ENCODE measurements at places on chromosomes 1 and 21.

DNA sequence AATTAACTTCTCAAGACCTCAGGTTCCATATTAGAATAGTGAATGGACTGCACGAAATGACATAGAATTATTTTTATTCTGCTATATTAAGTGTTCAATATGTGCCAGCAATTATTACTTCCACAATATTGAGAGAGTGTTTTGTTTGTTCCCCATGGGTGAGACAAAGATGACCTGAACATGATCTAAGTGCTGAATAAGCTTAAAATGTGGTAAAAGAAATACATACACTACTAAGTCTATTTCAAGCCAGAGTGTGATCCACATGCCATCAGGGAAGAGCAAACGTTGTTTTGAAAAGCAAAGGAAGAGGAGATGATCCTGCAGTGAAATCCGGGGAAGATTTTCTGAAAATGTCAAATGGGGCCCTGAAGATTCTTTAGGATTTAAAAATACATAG, 59.8 kb upstream of the RUNX1 start:
- DNase-seq = no peak

DNA sequence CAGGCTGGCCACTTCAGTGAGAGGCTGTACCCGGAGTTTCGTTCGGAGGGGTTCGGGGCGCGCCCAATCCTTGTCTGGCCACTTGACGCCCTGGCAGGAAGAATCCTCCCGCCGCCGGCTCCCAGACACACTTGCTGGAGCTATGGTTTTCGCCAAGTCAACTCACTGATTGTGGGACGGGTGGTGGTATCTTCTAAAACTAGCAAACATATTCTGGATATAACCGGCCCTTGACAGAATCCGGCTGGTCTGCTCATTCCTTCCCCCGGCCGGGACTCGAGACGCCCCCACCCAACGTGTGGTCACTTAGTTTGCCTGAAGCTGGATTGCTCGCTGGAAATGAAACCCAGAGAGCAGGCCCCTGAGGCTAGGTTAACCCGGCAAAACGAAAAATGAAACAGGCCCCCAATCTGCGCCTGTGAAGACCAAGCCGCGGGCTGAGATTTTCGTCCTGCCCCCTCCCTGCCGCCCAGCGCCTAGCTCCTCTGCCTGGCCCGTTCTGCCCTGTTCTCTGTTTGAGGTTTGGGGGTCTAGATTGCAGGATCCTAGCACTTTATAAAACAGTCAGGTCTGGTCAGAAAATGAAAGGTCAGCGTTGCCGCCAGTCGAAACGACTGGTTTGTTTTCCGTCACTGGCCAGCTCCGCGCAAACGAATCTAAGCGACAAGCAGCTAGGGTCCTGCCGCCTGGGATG, 4.6 kb downstream of the GFI1 start:
- peak; percentile 40 for DNase-seq

- no peak for DNase-seq
Observed at GRCh38 chr1:9860887-9861286, 37.1 kb upstream of the CLSTN1 start.

GRCh38 chr1:52567943-52568342, 15.1 kb upstream of the TUT4 start:
- no peak for DNase-seq

- DNase-seq = no peak
Observed at GRCh38 chr1:31926252-31926651, 11.9 kb downstream of the PTP4A2 start.

- DNase-seq = no peak
Observed at GRCh38 chr21:33881689-33882440, 33.7 kb downstream of the ATP5PO start.

DNA sequence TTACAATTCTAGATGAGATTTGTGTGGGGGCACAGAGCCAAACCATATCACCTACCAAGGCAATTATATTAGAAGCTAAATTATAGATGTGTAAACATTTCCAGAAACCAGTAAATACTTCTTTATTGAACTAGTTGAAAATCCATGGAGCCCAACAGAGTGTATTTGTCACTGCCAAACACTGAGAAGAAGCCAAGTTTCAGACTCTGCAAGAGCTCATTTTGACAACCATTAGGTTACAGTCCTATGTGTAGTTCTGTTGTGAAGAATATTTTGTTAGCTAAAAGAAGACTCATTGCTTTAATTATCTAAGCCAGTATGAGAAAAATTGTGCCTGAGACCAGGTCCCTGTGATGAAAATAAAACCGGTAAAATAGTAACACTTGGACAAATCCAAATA, 358.9 kb upstream of the SGIP1 start:
- DNase-seq = peak; percentile 62

- DNase-seq = no peak
Observed at GRCh38 chr1:30684259-30684658, 39.1 kb downstream of the MATN1 start.

- DNase-seq = no peak
Observed at GRCh38 chr21:30014886-30015285, 75.1 kb upstream of the GRIK1 start.

DNA sequence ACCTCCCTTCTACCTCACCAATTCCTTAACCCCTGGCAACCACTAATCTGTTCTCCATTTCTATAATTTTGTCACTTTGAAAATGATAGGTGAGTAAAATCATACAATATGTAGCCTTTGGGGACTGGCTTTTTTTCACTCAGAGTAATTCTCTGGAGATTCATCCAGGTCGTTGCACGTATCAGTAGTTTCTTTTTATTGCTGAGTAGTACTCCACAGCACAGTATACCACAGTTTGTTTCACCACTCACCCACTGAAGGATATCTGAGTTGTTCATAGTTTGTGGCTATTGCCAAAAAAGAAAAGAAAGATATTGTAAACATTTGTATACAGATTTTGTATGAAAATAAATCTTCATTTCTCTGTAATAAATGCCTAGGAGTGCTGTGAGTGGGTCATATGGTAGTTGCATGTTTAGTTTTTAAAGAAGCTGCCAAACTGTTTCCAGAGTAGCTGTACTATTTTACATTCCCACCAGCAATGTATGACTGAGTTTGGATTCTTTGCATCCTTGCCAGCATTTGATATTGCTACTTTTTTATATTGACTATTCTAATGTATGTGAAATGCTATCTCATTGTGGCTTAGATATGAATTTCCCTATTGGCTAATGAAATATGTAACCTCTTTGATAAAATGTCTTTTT, 3.7 kb downstream of the CHD1L start:
- DNase-seq = no peak

- DNase-seq = no peak
Observed at GRCh38 chr21:43907751-43908150, 42.7 kb downstream of the AGPAT3 start.

- no peak for DNase-seq
Observed at GRCh38 chr1:225891229-225891972, 2.5 kb upstream of the LEFTY1 start.

DNA sequence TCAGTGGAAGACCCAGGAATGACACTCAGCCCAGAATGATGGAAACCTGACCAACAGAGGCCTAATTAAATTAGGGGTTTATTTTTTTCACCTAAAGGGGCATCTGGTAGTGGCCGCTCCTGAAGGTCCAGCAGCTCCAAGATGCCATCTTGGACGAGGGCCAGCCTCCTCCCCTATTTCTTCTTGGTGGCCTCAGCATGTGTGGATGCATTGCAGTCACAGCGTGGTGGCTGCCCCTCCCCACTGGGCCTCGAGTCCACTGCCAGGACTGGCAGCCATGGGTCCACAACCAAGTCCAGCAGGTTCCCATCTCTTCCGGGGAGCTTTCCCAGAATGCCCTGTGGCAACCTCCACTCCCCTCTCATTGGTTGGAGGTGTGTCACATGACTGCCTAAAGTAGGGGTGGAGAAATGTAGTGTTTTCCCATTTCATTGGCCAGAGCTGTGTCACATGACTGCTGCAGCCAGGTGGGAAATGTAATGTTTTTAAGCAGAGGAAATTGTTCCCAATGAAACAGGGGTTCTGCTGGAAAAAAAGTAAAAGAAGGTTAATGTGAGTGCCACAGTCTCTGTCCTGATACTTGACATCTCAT, 628.2 kb downstream of the PTPRU start:
- DNase-seq = no peak

DNA sequence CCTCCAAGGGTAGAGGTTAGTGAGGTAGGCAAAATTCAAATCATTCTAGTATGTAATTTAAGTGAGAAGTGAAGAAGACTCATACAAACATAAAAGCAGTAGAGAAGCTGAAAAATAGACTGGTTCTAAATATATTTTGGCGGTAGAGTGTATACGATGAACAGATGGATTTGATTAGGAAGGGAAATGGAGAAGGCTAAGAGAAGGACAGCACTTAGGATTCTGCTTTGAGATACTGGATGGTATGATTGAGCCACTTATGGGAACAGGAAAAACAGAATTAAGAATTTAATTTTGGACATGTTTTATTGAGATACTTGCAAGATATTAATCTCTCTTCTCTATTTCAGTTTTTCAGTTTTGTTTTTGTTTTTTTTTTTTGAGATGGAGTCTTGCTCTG, 60.1 kb downstream of the EPB41 start:
- DNase-seq = no peak

DNA sequence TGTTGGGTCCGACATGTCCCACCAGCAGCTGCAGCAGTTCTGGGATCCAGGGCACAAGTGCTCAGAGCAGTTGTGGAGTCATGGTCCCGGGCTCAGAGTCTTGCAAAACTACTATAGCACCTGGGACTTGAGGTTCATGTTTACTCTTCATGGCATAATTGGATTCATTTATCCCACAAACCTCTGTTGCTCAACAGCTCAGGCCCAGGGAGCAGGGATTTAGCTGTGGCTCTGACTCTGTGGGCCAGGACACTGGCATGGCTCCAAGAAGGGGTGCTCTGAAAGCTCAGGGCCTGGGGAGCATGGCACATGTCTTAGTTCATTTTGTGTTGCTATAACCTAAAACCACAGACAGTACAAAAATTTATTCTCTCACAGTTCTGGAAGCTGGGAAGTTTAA, 626.7 kb upstream of the ADGRL2 start:
- DNase-seq = no peak

DNA sequence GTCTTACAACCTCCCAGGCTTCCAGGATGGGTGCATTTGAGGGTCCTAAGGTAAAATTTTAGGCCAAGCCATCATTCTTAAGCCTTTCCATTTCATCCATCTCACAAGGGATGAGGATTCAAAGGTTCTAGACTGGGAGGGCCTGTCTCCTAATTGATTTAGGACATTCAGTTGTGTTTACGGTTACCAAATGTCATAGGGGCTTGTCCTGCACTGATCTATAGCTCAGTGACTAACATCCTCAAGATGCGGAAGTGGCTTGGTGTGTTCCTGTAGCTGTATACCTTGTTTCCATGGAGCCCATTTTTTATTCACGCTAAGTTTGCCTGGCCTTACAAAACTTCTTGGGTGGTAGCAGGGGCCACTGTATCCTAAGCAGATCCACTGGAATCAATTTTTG, 52.8 kb downstream of the DUSP10 start:
- no peak for DNase-seq

DNA sequence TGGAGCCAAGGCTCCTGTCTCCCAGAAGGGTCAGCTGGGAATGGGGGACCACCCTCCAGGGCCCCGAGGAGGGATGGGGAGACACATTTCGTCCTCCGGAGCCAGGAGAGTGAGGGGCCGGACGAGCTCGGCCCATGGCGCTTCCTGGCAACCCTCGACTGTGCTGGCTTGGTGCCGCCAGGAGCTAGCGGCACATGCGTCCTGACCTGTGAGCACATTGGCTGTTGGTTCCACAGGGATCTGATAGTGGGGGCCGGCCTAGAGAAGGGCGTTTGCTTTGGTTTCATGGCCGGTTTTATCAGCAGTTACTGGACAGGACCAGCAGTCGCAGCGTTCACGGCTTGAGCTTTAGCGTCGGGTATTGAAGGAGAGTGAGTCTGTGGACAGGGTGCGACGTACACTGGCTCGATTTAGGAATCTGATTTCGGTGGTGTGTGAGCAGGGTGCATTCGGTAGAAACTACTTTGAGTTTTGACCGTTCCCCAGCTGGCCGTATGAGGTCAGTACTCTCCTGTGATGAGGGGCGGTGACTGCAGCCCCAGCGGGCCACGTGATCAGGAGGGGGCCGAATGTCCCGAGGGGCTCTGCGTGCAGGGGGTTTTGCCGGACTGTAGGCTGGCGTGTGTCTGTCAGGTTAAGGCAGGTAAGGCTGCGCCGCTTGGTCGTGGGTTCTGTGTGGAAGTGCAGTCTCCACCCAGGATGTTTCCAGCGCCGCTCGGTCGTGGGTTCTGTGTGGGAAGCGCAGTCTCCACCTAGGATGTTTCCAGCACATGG, 18.7 kb downstream of the FAAP20 start:
- DNase-seq = no peak

DNA sequence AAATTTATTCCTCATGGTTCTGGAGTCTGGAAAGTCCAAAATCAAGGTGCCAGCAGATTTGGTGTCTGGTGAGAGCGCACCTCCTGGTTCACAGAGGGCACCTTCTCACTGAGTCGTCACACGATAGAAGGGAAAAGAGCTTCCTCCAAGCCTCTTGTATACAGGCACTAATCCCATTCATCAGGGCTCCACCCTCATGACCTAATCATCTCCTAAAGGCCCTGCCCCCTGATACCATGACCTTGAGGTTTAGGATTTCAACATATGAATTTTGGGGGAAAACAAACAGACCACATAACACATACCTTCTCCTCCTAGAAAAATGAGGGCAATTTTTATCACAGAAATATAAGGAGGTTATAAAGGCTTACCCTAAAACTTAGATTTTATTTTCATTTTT, 88.0 kb upstream of the NFIA start:
- no peak for DNase-seq

- no peak for DNase-seq
Observed at GRCh38 chr21:23951251-23951650, 1656.0 kb downstream of the MRPL39 start.

DNA sequence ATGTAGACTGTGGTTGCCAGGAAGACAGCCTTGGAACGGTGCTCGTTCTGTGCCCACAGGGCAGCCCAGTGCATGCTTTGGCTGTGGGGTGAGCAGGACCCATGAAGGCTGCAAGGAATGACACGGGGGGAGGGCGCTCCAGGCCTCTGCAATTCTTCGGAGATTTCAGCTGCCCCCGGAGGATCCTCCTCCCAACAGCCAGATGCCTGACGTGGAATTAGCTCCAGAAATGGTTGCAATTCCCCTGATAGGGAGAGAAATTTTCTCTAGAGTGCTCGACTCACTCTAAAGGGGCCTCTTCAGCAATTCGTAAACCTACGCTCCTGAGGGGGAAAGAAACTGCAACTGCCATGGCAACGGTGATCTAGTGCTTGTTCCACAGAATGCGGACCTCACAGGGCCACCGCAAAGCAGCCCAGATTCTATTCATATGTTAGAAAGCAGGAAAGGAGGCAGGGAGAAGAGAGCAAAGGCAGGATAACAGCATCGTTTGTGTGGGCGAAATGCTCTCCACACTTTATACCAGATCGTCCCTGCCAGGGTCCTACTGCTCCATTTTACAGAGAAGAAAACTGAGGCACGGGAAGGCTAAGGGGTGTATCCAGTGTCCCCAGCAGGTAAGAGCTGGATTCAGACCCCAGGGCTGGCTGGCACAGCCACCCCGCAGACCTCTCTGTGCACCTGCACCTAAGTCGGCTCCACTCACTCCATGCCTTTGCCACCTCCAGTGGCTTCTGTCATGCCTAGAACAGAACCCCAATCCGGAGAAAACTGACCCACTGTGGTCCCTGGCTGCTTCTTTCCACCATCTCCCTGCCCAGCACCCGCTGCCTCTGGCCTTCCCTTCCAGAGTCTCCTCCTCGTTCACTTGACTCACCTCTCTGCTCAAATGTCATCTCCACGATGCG, 11.9 kb upstream of the PDE9A start:
- DNase-seq = peak; percentile 57

- no peak for DNase-seq
Observed at GRCh38 chr1:100404821-100405220, 52.5 kb downstream of the CDC14A start.

Data from tongue (tissue), 3 donors.